ENCODE measurements at places on chromosomes 7 and 10.

DNA sequence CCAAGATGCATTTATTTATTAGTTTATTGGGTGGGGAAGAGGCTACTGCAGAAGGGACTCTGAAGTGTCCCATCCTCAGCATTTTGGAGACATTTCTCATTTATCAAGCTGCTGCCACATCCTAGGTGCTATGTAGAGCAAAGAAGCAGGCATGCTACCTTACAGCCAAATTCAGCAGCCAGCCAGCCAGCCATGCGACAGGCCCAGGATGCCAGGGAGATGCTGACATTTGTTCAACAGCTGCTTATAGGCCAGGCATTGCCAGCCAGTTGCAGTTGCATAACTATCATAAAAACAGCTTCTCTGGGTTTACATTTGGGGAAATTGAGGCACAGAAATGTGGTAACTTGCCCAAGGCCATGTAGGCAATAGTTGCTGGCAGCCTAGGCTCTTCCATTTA lies 2.3 kb downstream of the SLC29A3 start:
- no peak for DNase-seq

GRCh38 chr7:90736968-90737939 lies 141.1 kb downstream of the CDK14 start:
- no peak for DNase-seq

GRCh38 chr10:77247031-77247990 lies 390.3 kb downstream of the KCNMA1 start:
- DNase-seq = no peak

GRCh38 chr10:18610517-18610916 lies 40.9 kb downstream of the NSUN6 start:
- DNase-seq = peak; percentile 10

- no peak for DNase-seq
Observed at GRCh38 chr10:80443531-80443974, 10.6 kb upstream of the TSPAN14 start.

- peak; percentile 93 for DNase-seq
Observed at GRCh38 chr7:3730276-3730675, 429.2 kb downstream of the SDK1 start.

Measured in tongue (tissue), 3 donors.